ENCODE measurements at places on chromosomes 3 and 15.

- DNase-seq = no peak
Observed at GRCh38 chr15:63195569-63196015, 6.2 kb downstream of the RAB8B start.

DNA sequence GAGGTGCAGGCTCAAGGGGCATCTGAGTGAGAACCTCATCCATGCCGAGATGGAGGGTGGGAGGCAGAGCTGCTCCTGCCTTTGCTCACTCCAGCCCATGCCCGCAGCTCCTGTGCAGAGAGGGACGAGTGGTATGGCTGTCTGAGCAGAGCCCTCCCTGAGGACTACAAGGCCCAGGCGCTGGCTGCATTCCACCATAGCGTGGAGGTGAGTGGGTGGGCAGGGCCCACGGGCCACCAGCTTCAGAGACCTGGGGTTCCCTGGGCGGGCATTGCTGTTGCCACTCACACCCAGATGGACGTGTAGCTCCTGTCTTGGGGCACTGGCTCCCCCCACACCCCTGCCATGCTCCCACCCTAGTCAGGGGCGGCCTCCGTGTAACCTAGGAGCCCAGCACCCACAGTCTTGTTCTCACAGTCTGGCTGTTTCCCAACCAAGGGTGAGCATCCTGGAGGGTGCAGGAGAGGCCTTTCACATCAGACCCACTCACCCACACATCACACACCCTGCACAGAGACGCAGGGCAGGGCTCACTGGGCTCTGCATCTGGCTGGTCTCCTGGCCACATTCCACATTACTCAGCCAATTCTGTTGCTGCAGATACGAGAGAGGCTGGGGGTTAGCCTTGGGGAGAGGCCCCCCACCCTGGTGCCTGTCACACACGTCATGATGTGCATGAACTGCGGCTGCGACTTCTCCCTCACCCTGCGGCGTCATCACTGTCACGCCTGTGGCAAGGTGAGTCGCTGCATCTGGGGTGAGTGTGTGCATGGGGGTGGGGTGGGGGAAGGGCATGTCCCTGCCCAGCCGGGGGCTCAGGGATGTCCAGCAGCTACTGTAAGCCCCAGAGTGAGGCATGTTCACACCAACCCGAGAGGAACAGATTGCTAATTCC, 25.3 kb upstream of the NR2C2 start:
- no peak for DNase-seq

GRCh38 chr15:87620393-87620792, 636.1 kb downstream of the NTRK3 start:
- DNase-seq = peak; percentile 7

DNA sequence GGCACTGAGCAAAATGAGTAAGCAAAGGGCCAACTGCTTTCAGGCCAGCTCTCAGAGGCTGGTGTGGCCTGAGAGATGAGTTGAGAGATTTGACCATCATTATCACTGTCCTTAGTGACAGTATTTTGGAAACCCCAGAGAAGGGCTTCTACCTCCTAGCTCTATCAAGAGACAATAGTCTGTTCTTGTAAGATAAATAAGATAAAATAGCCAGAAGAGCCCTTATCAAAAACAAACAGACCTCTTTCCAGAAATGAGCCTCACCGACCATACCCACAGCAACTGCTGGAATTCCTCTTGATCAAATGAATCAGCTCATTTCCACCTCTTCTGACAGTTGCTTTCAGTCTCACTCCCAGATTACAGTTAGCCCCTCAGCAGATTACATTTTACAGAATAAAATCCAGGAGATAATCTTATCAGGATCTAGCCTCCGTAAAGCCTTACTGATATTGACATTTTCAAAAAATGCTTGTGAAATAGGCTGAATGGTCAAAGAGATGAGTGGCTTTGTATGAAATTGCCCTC, 4.5 kb downstream of the HDC start:
- DNase-seq = no peak

DNA sequence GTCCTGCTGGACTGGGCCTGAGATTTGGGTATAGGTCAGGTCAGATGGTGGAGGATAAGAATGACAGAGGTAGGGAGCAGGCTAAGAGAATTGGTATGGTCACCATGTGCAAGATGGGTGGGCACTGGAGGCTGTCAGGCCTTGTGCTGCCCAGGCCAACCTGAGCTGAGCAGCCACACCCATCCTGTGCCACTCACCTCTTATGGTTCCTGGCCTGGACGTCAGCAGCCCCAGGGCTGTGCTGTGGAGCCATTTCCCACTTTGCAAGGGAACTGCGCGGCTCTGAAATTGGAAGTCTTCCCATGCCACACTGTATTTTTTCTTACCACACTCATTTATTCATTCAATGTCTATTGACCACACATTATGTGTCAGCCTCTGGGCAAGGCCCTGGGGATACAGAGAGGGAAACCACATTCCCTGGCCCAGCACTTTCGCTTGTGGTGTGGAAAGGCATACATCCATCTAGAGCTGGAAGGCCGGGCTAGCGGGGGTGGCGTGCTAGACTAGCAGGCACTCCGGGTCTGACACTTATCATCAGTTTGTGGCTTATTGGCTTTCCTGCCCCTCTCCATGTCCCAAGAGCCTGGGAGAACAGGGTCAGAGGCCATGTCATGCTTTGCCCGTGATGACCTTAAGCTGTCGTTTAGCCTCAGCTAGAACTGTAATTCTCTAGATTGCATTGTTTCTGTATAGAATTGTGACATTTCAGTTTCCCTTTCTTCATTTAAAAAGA, 51.1 kb upstream of the POLG start:
- DNase-seq = peak; percentile 55

Measured in RCC 7860 (cell line).